ENCODE measurements at places on chromosomes 1 and 21.

DNA sequence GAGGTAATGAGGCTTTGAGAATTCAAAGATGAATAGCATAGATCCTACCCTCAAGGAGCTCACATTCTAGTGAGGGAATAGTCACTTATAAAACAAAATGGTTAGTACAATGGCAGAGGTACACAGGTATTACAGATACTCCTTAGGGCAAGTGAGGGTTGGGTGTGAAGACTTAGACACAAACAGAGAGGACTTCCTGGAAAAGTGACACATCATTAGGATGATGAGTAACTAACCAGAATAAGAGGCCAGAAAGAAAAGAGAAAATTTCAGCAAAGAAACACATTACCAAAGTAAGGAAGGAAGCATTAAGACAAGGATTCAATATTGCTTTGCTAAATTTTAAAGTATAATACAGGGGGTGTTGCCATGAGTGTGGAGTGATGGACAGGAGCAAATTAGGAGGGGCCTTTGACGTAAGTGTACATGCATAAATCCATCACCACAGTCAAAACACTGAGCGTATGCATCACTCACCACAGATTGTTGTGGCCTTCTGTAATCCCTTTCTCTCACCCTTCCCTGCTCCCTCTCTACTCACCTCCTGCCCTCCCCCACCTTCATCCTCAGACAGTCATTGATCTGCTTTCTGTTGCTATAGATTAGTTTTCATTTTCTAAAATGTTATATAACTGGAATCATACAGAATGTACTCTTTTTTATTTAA is 7.9 kb downstream of the CD53 start:
- no peak for DNase-seq

GRCh38 chr21:41973861-41974751 is 20.3 kb upstream of the C2CD2 start:
- no peak for DNase-seq

DNA sequence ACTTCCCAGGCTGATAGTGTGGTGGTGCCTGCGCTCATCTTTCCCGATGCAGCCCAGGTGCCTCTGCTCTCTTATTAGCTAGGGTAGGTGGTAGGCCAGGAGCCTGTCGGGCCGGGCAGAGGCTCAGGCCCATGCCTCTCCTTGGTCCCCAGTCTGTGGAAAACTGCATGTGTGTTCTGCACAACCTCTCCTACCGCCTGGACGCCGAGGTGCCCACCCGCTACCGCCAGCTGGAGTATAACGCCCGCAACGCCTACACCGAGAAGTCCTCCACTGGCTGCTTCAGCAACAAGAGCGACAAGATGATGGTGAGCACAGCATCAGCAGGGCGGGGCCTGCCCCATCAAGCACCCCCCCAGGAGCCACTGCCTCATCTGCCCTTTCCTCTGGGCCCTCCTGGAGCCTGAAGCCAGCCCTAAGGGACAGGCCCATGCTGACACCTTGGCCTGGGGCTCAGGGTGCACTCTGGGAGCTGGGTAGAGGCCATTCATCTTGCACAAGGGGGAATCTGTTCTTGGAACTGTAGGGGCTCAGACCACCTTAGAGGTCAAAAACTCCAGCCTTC is 38.6 kb downstream of the PKP1 start:
- no peak for DNase-seq

- no peak for DNase-seq
Observed at GRCh38 chr1:119556423-119556822, 49.4 kb downstream of the HSD3B1 start.

DNA sequence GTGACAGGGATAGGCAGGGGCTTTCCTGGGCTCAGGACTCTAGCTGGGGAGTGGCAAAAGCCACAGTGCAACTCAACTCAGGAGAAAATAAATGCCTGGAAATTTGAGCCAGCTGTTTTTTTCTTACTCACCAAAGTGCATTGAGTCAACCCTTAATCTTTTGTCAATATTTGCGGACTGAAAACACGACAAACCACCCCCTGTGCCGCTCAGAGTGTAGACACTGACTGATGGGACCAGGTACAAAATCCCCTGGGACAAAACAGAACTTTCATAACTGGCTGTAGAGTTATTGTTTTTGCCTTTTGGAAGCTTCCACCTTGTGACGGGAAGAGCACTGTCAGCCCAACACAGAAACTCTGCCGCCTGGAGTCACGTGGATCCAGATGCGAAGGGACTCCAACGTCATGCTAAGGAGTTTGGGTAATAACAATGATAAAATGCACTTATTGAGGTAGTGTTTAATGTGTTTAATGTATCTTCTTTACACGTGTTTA is 164.6 kb downstream of the PLPP3 start:
- no peak for DNase-seq

DNA sequence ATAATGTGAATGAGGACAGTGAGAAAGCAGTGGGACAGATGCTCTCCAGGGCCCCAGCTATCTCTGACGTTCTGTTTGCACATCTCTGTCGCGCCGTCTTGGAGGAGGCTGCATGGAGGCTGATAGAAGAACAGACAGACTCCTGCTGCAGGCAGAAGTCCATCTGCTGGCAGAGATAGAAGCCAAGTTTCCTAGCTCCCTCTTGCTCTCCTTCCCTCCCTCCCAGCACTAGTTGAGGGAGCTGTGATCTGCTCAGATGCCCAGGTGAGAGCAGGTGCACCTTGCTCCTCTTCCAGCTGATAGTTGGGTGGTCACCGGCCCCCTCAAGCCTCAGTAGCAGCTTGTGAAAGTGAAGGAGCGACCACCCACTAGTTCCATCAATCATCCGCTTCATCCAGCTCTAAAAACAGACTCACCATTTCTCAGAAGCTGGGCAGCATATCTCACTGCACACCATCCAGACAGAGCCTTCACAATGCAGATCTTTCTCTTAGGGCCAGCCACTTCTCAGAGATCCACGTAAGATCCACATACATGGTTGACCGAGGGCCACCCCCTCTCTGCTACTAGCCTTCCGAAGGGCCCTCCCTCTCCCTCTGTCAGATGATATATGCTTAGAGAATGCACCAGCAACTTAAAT is 12.9 kb downstream of the LRRN2 start:
- no peak for DNase-seq

GRCh38 chr1:151838222-151839081 is 1.2 kb downstream of the C2CD4D start:
- DNase-seq, result peak; percentile 50

DNA sequence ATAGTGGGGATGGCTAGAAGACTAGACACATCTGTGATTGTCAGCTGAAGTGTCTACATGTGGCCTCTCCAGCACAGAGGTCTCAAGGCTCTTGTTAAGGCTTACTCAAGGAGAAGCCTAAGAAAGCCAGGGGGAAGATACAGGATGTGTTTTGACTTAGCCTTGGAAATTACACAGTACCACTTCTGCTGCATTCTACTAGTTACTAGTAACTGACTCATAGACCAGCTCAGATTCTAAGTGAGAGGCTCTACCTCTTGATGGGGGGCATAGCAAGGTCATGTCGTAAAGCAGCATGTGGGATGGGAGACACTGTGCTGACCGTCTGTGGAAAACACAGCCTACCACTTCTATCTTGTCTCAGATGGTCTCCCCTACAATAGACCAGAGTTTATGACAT is 99.5 kb downstream of the UBE2U start:
- DNase-seq, result no peak

DNA sequence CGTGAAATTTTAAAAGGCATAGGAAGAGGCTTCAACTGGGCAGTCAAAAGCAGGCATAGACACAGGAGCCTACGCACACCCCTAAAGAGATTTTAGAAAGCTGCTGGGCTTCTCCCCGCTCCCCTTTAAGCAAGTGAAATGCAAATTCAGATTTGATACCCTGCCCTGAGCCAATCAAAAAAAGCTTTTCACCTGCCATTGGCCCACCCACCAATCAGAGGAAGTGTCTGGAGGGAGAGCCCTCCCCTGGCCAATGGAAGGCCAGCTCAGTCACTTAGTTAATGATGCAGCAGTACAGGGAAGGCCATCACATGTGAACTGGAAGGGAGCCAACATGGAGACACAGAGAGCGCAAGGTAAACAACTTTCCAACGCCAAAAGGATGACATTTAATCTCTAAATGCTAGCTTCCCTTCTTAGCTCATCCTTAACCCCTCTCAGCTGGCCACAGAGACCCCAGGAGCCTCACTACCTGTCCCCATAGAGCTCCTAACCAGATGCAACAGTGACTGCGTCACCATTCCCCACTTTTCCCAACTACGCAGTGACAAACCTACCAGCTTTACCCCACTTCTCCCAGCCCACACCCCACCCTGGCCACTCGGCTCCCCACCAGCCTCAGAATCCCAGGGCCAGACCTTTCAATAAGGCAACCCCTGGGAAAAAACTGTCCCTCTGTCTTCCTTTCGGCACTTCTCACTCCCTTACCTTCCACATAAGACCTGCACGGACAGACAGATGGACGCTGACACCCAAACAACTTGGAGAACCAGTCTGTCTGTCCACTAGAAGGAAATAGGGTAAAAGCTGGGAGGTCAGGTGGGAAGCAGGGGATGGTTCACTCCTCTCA is 71.0 kb downstream of the CD46 start:
- no peak for DNase-seq

DNA sequence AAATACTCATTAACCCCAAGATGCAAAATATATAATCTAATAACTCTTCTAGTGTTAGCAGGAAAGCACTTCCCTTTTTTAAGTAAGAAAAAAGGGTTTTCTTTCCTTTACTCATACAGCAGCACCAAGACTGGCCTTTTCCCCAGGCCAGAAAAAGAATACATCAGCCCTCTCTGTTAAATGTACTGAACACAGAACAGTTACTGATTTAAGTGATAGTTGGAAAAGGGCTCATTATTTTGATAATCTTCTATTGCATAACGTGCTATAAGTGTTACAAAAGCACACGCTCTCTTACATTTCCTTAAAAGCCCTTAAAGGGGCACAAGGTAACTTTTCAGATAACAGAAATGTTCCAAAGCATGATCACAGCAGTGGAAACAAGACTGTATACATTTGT is 142.9 kb downstream of the TIAM1 start:
- no peak for DNase-seq

DNA sequence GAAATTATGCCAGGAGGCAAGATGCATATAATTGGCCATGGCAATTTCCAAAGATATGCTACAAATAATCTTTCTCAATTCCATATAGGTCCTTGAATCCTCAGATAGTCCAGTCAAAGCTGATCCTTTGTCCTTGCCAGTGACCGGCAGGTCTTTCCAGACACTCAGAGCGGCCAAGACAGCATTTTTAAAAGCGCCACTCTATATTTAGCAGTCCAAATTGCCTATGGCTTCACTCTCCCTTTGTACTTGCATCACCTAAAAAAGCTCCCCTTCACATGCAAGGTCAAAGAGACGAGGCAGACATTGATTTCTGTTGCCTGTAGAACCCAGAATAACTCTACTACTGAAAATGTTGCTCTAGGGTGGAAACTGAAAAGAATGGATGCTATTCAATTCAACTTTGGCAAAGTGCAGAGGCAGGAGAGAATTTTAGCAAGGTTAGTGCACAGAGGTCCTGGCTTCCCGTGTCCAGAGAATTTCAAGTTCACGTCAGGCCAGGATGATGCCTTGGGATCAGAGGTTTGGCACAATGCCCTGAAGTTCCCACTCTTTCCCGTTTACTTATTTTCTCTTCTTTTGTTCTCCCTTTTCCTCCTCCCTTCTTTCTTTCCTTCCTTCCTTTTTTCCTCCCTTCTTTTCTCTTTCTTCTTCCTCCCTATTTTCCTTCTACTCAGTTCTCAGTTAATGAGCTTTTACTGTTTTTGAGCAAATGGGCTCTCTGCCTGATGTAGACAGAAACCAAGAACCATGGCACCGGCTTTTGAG is 108.5 kb downstream of the KCNK1 start:
- DNase-seq, result no peak

- DNase-seq, result no peak
Observed at GRCh38 chr1:47495176-47495713, 57.4 kb downstream of the FOXD2 start.

DNA sequence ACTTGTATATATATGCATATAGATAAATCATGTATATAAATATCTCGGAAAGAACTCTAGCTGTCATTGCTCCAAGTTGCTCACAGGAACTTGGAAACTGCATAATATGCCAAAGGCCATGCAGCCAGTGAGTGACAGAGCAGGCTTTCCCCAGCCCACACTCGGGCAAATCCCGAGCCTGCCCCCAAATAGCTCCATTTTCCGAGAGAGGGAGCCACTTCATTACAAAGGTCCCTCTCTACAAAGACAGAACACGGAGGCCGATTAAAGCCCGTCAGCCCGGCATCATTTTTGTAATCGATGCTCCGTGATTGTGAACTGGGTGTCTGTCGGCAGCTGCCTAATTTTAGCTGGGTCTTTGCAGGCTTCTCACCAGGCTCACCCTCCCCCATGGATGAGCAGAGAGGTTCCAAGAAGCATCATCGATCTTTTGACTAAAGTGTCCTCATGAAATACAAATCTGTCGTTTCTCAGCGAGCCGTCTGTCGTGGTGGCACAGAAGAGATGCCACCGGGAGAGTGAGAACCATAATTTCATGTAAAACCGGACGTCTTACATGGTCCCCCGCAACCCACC is 663.9 kb downstream of the PTPRU start:
- no peak for DNase-seq

GRCh38 chr1:74247881-74248528 is 12.8 kb downstream of the TNNI3K start:
- no peak for DNase-seq

DNA sequence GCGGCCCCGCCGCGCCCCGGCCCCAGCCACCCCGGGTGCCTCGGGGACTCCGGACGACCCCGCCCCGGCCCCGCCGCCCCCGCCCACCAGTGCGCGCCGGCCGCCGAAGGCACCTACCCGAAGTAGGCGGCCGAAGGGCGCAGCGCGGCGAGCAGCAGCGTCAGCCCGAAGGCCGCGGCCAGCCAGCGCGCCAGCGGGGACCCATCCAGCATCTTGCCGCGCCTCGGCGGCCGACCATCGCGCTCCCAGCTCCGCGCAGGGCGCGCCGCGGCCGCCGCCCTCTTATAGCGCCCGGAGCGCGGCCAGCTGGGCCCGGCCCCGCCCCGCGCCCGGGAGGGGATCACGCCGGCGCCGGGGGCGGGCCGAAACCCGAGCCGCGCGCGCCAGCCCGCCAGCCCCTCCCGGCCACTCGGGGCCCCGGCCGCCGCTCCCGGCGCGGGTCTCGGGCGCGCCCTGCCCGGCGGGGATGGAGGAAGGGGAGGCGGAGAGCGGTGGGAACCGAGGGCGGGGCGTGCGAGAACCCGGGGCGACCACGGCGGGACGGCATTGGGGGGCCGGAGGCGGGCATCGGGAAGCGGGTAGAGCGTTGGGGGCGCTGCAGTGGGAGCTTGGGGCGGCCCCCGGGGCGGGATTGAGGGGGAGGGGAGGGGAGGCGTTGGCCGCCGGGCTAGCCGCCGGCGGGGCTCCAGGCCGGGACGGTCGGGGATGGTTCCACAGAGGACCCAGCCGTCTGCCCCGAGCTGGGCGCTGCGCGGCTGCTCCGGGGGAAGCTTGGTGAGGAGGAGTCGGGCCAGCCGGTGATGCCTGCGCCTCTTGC is at the start of gene WNT9A:
WNT9A (minus strand) TSS at position 257 of the 817 bp plus-strand sequence; CDS start at position 212, 45 bp downstream.
- peak; percentile 81 for DNase-seq

DNA sequence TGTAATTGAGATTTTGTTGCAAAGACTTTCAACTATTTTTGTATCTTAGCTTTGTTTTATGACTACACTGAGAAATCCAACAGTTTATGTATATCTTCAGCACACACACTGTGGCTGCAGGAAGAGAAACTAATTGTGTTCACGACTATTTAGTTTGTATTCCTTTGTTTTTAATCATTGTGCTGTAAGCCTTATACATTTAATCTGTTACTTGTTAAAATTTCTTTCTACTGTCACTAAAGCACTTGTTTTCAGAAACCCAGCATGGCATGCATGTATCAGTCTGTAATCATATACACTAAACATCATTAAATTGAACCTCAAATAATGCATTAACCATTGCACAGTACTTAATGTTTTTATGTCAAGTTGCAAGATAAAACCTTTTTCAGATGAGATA is 656 bp downstream of the ANGPTL1 start:
- DNase-seq, result no peak

- no peak for DNase-seq
Observed at GRCh38 chr1:2561898-2562895, 6.0 kb downstream of the TNFRSF14 start.

Data from nephron progenitor cell (in vitro differentiated cells).